NCI-H460 (cell line): ENCODE measurements at places on chromosomes 13 and 19. TPM values are rescaled to one million over a fixed set of nuclear protein-coding genes. Genes with fewer than 3 reads are reported as not detected.

Gene CGB8
- total RNA-seq, result not detected in 2 replicates

DNA sequence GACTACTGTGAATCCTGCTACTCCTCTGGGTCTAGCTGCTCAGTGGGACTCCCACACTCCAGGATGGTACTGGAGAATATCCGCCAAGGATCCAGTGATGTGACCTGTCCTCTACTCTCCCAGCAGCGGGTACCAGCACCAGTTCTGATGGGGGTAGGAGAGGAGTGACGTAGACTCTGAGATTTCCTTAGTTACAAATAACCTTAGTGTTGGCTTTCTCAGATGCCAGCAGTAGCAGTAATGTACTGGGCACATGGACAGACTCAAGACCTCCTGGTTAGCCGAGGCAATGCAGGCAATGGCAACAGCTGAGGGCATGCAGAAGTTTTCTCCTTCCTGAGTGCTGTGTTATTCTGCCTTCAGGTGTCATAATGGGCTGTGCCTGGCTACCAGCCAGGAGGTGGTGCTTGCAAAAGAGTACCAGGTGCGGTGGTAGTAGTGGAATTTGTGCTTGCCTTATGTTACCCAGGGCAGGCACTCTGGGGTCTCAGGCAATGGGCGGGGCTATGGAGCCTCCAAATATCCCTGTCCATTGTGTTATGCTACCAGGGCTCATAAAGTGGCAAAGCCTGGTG is 105.3 kb upstream of the KLF5 start:
- DNase-seq, result no peak

Gene ACP4
- 0.32 TPM in 1 of 2 replicates, not detected in the other for total RNA-seq

- DNase-seq, result no peak
These were observed 124.8 kb upstream of the KLF12 start for GRCh38 chr13:74258961-74259360.

Gene CABP5
- total RNA-seq, result not detected in 2 replicates

DNA sequence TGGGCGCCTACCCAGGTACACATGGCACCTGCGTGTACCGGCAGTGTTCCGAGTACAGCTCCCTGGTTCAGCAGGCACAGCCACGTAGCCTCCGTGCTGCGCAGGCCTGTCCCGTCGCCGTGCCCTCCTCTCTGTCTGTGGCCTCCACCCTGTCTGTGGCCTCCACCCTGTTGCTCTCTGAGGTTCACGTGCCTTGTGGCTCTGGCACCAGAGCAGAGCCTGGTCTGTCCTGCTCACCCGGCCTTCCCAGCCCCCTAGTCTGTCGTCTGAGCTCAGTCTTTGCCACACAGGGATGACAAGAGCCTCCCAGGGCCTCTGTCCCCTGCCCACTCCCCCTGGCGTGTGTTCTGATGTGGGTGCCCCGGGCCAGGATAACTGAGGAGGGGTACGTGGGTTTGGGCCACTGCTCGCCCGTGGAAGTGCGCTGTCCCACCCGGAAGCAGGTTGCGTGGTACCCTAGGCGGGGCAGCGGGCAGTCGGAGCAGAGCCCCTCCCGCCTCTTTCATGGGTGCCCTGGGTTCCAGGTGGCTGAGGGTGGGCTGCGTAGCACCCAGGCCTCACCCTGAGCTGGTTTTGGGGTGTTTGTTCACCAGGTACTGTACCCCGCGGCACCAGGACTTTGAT is 71.7 kb downstream of the KDM4B start:
- DNase-seq, result no peak

- DNase-seq, result no peak
These were observed 177.1 kb upstream of the RFC3 start for GRCh38 chr13:33640832-33641231.

Gene APOC4
- total RNA-seq, result not detected in 2 replicates
